ENCODE measurements at places on chromosomes 1 and 21. TPM values are rescaled to one million over a fixed set of nuclear protein-coding genes. Genes with fewer than 3 reads are reported as not detected.

The LYPD8 gene
- total RNA-seq, result not detected

The SYNC gene
- not detected for total RNA-seq

The OVAAL gene
- total RNA-seq, result not detected

The CD1B gene
- not detected for total RNA-seq

The FCRL1 gene
- total RNA-seq, result 0.57 TPM

The ANKRD45 gene
- total RNA-seq, result not detected

The SASS6 gene
- total RNA-seq, result 11.6 TPM

The CLCA1 gene
- not detected for total RNA-seq

The LEMD1 gene
- total RNA-seq, result not detected

The CD48 gene
- 234 TPM for total RNA-seq

The PGBD5 gene
- total RNA-seq, result 0.28 TPM

The NR5A2 gene
- not detected for total RNA-seq

The SCP2 gene
- 92.0 TPM for total RNA-seq

The SPRR4 gene
- not detected for total RNA-seq

The CASZ1 gene
- 15.9 TPM for total RNA-seq

The OPRD1 gene
- total RNA-seq, result not detected

The CYP4A22 gene
- total RNA-seq, result not detected

Measured in naive thymus-derived CD4-positive, alpha-beta T cell (primary cell).